ENCODE measurements at places on chromosomes 11 and 22.

DNA sequence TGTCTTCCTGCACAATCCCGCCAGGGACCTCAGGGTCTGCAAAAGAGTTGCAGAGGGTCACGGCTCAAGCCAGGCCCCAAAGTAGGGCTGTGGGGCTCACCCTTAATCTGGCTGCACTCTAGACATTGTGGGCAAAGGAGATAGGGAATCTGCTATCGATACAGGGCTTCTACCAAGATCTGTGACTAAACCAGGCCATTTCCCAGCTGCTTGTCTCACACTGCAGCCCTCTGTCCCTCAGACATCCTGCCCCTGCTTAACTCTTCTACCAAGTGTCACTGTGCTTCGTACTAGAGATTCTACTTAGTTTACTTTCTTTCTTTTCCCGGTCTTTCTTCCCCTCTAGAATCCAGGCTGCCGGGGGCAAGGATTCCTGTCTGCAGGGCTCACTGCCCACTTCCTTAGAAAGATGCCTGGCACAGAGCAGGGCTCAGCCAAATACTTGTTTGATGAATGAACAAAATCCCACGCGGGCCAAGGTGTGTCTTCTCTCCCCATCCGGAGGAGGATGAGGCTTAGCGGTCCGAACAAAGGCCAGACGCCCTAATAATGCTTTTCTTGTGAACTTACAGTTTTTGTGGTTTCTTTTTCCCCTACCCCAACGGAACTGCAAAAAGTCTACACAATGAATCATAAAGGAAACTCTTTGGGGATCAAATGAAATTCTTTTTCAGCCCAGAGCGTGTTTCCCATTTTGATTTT lies 61.3 kb upstream of the ANO1 start:
- no peak for DNase-seq

DNA sequence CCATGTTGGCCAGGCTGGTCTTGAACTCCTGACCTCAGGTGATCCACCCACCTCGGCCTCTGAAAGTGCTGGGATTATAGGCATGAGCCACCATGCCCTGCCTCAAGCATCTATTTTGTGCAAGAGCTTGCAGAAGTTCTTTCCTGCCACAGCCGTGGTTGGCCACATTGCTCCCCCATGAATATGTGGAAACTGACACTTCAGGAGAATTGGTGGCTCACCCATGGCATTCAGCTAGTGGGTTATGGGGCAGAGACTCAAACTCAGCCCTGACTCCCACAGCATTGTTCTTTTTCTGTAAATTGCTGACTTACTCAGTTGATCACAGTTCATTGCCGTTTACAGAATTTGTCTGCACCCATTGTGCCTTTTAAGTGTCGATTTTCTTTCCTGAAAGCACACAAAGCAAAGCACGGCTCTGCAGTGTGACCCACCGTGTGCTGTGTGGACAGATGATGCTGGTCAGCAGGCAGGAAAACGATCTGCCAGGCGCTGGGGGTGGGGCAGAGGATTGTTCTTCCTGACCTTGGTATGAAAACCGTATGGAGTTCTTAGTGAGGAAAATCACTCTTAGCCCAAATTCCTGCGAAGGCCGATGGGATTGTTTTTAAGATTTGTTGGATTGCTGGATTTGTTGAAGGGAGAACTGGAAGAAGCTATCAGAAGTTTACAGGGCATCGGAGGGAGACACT lies 115.6 kb downstream of the PTPRJ start:
- no peak for DNase-seq

DNA sequence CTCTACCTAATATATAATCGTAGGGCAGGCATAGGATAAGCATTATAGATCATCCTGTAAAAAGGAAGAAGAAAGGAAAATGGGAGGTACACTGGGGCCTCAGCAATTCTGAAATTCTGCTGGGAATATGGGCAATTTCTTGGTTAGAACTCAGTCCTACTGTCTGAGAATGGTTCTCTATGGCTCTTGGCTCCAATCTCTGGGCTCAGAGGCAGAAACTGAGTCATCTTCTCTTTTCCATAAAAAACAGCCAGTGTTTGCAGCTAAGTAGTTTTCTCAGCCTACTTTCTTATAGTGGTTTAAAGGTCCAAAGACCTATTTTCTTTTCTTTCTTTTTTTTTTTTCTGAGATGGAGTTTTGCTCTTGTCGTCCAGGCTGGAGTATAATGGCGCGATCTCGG lies 135.8 kb upstream of the ZBED5 start:
- no peak for DNase-seq

- DNase-seq: no peak
Measured at GRCh38 chr11:74142624-74143023, 28.2 kb downstream of the C2CD3 start.

GRCh38 chr11:65615950-65616574 lies 486 bp downstream of the PCNX3 start:
- DNase-seq: no peak

DNA sequence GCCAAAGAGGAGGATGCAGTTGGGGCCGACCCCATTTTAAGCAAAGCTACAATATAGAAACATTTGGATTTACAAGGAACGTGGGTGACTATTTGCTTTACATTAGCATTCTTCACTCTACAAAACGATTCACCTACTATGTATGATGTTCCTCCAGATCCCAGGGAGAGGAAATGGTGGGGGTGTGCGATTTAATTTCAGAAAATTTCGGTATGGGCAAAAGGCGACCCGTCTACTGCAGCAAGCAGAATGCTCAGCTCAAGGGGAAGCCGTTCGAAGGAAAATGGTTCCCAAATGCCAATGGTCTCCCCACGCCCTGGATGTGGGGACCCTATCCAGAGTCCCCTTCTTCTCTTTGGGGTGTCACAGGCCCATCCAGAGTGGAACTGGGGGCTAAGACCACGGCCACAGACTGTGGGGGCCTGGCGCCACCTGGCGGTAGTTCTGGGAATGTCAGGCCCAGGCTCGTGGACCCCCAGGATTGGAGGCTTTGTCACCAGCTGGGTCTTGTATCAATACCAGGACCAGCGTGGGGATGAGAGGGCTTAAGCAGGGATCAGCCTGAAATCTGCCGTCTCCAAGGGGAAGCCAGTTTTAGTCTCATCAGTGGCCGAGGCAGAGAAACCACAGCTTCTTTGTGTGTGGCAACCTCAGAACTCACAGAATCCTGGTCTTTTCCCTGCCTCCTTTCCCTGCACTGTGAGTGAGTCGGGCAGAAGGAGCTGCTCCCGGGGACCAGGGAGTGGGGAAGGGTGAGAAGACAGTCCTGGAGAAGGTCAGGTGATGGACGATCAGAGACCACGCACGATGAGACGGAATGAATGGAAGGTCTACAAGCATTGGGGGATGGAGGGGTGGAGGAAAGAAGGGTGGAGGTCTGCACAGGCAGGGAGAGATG lies 8.4 kb downstream of the LRRC10B start:
- peak; percentile 55 for DNase-seq

- no peak for DNase-seq
Measured at GRCh38 chr11:3367221-3367620, 11.7 kb downstream of the ZNF195 start.

DNA sequence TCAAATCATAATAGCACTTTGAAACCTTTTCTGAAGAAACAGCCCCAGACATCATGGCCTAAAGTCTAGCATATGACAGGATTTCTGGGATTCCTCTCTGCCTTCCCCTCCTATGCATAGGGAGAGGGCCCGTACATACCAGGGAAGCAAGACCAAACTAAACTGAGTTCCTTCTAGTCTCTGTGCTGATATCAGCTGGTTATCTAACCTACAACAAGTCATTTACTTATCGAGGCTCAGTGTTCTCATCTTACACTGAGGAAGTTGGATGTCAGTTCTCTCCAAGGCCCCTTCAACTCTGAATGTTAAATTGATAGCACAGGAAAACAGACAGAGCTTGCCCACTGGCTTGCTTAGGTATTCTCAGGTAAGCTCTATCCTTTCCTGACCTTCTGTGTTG lies 17.0 kb upstream of the GRIK4 start:
- no peak for DNase-seq

GRCh38 chr22:35467681-35468434 lies 67.9 kb downstream of the MCM5 start:
- peak; percentile 47 for DNase-seq

DNA sequence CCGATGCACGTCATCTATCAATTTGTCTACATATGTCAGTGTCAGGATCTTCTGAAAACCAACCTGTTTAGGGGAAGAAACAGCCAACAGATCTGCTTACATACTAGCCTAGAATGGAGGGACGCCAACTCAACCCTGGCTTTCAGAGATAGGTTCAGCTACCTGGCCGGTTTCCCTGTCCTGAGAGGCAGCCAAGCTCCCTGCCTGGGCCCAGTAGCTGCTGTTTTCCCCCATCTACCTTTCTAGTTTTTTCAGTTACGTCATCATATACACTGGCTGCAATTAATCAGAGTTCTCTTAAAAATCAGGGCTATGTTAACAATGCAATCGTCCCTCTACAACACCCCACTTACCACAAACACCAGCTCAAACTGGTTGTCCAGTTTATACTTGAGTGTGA lies 1.0 kb downstream of the SRPRA start:
- DNase-seq: no peak

DNA sequence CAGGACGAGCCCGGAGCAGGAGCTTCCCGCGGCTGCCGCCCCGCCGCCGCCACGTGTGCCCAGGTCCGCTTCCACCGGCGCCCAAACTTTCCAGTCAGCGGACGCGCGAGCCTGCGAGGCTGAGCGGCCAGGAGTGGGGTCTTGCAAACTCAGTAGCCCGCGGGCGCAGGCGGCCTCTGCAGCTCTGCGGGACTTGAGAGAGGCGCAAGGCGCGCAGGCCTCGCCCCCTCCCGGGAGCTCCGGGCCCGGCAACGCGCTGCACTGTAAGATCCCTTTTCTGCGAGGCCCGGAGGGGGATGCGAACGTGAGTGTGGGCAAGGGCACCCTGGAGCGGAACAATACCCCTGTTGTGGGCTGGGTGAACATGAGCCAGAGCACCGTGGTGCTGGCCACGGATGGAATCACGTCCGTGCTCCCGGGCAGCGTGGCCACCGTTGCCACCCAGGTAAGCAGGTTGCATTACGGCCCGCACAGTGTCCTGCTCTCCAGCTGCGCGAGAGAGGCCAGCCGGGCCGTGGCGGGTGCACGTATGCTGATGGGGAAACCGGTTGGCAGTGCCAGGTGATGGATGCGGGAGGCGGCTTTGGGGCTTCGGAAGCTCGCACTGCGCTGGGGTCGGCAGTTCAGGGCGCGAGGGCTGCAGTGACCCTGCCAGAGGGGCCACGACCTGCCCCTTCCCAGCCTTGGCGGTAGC lies 2.0 kb downstream of the SLC6A5 start:
- DNase-seq: no peak

GRCh38 chr11:68688881-68689280 lies 4.5 kb downstream of the GAL start:
- no peak for DNase-seq

GRCh38 chr11:92330114-92330513 lies 105.5 kb downstream of the FAT3 start:
- no peak for DNase-seq

DNA sequence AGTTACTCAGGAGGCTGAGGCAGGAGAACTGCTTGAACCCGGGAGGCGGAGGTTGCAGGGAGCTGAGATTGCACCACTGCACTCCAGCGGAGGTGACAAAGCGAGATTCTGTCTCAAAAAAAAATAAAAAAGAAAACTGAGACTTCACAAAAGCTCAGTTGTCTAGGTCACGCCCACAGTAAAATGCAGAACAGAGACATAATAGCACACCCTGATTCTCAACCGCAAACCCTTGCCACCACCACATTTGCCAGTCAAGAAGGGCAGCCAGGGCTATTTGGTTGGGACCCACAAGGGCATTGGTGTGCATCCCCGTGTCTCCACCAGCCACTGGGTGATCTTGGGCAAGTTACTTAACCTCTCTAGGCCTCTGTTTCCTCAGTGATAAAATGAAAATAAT lies 25.4 kb downstream of the CREB3L1 start:
- DNase-seq: no peak

DNA sequence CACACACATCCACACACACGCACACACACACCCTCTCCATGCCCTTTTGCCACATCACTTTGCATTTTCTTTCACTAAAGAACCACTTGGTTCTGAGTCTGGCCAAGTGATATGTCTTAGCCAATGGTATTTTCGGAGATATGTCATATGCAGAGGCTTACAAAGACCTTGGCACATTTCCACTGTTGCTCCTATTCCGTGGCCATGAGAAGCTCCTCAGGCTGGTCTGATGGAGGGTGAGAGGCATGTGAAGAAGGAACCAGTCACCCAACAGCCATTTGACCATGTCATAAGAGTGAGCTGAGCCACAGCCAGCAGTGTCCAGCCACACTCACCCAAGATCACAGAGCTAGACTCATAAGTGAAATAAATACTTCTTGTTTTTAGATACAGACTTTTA lies 212.6 kb upstream of the NAV2 start:
- DNase-seq: no peak

DNA sequence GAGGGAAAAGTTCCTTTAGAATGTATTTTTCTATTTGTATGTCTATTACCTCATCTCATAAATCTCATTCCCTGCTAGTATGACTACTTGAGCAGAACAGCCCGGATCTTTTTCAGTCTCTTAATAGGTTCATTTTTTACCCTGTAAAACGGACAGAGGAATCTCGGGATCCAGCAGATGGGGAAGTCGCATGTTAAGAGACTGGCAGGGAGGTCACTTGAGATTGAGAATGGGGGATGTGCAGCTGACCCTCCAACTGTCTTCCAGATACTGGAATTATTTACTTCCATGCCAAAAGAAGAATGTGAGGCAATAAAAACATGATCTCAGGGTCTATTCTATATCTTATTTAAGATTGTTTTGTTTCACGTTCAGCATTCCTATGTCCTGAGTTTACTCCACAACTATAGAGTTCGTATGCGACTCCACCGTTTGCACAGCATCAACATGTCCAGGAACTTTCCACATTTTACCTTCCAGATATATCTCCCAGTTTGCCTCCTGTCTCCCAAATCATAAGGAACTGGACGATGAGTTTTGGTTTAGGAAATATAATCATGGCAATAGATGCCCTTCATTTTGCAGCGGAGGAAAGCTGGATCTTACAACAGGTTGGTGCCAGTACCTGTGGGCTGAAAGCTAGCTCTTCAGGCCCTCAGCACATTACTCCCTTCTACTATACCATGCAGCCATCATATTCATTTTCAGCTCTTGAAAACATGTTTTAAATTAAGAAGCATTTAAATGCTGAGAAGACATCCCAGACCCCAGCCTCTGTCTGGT lies 181.5 kb downstream of the MAML2 start:
- DNase-seq: no peak

DNA sequence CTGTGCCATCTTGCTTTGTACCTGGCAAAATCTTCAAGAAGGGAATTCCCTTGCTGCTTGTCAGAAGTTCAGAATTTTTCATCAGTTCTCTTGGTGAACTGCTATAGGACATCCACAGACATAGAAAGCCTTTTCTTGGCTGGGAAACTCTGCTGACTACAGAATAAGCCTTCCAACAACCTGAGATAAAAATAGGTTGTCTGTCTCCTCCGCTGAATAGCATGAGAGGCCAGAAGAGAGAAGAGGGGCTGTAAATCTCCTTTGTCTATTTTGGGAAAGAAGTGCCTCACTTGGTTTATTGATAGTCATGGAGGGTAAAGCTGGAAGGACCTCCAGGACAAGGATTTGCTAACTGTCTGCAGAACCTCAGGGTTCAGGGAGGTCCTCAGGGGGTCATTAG lies 48.2 kb downstream of the C11orf91 start:
- DNase-seq: no peak

GRCh38 chr11:62542111-62542745 lies 4.4 kb downstream of the AHNAK start:
- DNase-seq: peak; percentile 84

GRCh38 chr11:19117760-19118097 lies 761 bp downstream of the ZDHHC13 start:
- no peak for DNase-seq

GRCh38 chr11:34658071-34659015 lies 37.5 kb downstream of the EHF start:
- no peak for DNase-seq
